Cortex of kidney (tissue), 1 donor: ENCODE measurements at places on chromosomes 2 and 18.

- no peak for DNase-seq
These were observed 23.6 kb upstream of the HES6 start for GRCh38 chr2:238263204-238264071.

DNA sequence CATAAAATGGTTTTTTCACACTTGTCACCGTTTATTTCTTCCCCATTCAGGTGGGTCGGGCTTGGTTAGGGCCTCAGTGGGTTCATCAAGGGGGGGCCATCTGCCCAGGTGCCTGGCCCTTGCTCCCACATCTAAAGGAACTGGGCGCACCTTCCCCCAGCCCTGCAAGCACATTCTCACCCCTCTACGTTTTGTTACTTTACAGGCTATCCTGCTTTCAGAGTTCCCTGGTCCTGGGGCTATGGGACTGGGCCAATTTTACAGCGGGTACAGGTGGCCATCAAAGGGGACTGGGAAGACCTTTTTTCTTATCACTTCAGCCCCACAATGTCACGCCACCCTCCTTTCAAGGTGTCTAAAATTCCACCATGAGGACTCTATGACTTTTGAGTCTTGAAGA lies 71.8 kb upstream of the HAAO start:
- no peak for DNase-seq

GRCh38 chr2:25817006-25817405 lies 61.3 kb downstream of the ASXL2 start:
- DNase-seq = no peak

DNA sequence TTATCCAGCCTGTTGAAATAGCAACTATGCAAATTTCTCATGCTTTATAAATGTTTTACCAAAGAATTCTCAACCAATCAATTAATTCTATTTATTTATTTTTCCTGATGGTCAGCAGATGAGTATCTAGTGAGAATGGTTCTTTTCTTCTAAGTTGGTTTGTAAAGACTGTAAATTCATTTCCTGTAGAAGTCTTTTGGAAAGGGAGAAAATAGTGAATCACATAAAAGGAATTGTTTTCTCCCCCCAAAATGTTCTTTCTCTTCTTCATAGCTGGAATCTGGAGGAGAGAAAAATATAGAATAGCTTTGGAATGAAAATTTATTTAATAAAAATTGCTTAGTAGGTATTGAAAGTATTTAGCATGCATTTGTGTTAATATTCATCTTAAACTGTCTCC lies 836.1 kb upstream of the ZEB2 start:
- DNase-seq = no peak

DNA sequence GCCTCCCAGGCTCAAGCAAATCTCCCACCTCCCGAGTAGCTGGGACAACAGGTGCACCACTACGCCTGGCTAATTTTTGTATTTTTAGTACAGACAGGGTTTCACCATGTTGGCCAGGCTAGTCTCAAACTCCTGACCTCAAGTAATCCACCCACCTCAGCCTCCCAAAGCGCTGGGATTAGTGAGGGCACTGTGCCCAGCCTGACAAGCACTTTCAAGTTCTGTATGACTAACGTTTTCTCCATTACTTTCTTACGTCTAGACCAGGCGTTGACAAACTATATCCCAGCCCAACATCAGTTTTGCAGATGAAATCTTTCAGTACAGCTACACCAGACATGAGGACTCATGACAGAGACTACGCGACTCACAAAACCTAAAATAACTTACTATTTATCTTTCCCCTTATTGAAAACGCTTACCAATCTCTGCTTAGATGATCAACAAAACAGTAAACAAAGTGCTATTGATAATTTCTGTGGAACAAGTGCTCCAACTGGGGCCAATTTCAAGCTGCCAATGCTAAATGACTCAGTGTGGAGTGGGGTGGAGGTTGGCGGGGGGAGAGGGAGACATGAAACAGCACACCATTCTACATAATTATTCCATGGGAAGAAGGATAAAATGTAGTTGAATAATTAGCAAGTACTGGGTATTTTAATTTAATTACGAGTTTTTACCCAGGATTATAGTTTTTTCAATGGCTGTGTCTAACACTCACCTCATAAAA lies 59.1 kb downstream of the SAP130 start:
- no peak for DNase-seq

GRCh38 chr2:26618611-26619010 lies 22.6 kb downstream of the CIB4 start:
- no peak for DNase-seq
